ENCODE measurements at places on chromosomes 6 and 20.

GRCh38 chr6:162722633-162723032, 4.9 kb downstream of the PRKN start:
- DNase-seq, result no peak

DNA sequence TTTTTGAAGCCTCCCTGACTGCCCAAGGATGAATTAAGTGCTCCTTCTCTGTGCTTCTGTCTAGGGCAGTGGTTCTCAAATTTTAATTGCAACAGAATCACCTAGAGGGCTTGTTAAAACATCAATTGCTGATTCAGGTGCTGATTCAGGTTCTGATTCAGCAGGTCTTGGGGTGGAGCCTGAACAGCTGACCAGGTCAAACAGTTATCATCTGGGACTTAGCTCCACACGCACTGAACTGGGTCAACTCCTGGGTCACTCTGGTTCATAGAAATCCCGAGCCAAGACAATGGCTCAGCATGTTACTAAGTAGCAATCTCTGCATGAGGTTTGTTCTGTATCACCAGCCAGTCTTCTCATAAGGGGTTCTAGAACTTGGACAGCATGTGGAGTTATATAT, 192.3 kb downstream of the GJA1 start:
- no peak for DNase-seq

GRCh38 chr20:17044891-17045290, 181.9 kb upstream of the PCSK2 start:
- no peak for DNase-seq

DNA sequence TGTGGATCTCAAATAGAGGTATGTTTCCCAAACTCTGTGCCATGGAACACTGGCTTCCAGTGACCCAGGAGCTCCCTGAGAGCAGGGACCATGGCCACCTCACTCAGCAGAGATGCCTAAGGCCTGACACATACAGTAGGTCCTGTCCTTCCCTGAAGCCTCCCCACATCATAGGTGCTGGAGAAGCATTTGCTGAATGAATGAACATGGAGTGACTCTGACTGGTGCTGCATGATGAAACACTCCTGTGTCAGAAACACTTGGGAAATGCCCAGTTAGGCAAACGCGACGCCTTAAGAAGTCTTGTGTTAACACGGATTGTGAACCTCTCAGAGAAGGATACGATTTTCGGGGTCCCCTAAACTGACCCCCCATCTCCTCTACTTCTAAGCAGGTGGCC, 14.3 kb downstream of the SLA2 start:
- no peak for DNase-seq

DNA sequence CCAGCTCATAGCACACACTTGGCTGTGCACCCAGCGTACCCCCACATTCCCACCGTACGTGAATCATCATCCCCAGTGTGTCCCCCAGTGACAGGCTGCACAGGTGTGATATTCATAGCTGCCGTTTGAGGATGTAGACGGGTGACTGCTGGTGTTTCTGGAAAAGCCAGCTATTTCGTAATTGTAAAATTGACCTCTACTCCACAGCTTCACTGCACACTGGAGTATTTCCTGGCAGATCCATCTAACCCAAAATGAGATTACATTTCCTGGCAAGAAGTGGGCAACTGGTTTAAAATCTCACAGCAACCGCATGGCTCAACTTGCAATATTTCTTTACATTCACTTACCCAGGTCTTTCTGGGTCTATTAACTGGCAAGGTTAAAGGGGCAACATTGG, 30.3 kb downstream of the CD83 start:
- DNase-seq, result no peak

DNA sequence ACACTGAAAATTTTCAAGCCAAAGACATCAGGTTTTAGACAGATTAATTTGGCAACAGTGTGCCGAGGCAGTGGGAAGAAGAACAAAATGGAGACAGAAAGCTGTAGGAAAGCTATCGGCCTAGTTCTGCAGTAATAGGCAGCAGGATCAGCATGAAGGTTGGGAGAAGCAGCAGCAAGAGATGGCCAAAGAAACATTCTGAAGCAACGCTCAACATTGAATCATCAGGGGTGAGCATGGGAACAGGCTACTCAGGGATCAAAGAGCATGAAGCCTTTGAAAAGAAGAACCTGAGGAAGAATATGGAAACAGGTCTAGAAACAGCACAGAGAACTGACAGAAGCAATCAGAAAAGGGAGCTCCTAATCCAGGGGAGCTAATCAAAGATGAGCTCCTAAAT, 7.1 kb upstream of the DST start:
- no peak for DNase-seq

GRCh38 chr6:99458319-99458718, 33.2 kb upstream of the PNISR start:
- no peak for DNase-seq

- DNase-seq, result no peak
Measured at GRCh38 chr6:27168108-27168507, 79.4 kb upstream of the PRSS16 start.

DNA sequence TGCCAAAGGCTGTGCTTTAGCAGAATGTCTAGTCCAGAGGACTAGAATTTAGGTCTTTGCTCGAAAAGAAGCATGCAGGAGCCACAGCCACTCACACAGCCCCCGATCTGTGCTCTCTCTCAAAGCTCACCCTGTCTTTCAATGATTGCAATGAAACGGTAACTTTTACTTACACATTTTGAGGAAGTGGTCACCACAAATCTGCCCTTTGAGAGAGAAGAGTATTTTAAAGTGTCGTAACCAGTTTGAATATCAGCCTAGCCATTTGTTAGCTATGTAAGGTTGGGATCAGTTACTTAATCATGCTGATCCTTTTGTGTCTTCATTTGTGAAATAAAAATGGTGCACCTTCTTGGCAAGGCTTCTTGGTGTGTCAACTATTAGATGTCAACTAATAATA, 209.0 kb downstream of the TFAP2A start:
- no peak for DNase-seq

GRCh38 chr20:11624704-11625103, 293.0 kb upstream of the BTBD3 start:
- no peak for DNase-seq

GRCh38 chr6:13013681-13014503, 297.3 kb downstream of the PHACTR1 start:
- DNase-seq, result no peak

DNA sequence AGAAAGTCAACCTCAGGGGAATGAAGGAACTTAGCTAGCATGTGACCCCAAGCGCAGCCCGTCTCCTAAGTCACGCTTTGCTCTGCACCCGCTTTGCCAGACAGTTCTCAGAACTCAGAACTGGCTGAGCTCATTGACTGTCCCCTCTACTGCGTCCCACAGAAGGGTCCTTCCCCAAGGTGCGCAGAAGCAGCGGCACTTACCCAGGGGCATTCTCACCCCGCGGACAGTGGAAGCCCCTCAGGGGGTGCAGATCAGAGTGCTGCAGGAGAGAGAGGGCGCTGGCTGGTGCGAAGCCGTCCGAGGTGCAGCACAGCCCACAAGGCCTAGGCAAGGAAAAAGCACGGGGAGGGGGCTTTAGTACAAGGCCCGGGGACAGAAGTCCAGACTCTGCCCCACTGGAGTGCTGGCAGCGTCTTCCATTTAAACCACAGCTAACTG, 807 bp downstream of the SNHG17 start:
- no peak for DNase-seq

DNA sequence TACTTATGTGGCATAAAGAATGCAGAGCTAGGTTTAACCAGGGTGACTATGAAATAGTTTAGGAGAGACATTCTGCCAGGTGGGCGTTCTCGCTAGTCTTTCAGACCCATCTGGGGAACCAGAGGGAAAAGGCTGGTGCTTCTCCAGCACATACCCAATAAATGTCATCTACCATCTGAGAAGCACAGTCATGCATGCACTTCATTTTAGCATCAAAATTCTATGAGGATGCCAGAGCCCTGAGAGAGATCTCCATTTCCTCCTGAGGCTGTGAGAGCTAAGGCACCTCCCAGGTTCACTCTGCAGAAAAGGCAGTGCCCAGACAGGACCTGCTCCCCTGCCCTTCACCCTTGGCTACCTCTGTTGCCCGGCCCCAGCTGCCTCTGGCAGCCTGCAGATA, 231.7 kb upstream of the PRND start:
- no peak for DNase-seq

GRCh38 chr6:22613695-22614094, 44.3 kb downstream of the HDGFL1 start:
- DNase-seq, result no peak

GRCh38 chr20:48189181-48189580, 403.9 kb upstream of the SULF2 start:
- no peak for DNase-seq
